ENCODE measurements at places on chromosomes 16 and 17.

- no peak for DNase-seq
Observed at GRCh38 chr17:13909901-13910519, 159.3 kb upstream of the COX10 start.

- DNase-seq: no peak
Observed at GRCh38 chr17:44653954-44654353, 2.3 kb upstream of the MEIOC start.

DNA sequence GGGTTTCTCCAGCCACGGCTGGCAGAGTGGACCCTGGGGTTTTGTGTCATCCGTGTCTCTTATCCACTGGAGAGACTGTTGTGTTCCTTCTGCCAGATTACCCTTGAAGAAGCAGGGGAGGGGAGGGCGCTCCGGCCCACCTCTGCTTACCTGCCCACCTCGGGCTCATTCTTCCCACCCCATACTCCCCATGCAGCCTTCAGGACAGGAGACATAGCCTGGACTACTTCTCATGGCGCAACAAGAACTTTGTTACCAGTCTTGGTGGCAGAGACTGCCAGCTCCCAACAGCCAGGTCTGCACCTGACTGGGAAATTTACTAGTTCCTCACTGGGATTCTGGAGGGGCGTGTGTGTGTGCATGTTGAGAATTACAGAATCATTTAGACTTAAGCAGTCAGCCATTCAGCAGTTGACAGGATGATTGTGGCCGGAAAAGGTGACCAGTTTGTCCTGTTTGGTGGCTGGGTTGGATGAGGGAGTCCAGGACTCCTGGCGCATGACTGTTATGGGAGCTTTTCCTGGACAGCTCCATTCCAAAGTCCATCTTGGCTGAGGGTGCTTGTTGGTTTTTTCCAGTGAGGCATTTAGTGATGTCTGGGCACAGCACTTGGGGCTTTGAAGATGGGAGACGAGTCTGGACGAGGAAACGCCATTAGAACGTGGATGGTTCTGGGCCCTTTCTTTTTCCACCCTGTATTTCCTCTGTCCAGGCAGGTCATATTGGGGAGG, 8.7 kb downstream of the GSE1 start:
- DNase-seq: no peak

GRCh38 chr16:84703681-84704080, 3.9 kb downstream of the USP10 start:
- no peak for DNase-seq

DNA sequence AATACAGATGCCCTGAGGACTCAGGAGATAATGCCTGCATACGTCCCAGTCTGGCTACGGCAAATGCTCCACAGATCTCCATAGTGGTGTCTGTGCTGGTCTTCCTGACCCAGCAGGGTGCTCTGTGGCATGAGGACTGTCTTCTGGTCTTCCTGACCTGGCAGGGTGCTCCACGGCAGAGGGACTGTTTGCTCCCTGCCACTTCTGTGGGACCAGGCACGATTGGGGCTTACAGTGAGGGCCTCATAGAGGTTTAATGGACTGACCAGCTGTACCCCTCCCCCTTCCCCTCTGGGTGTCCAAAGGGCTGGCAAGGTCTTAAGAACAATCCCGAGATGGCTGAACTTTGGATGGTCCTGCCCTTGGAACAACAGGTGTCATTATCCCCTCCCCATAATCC, 123.1 kb downstream of the C16orf78 start:
- no peak for DNase-seq

DNA sequence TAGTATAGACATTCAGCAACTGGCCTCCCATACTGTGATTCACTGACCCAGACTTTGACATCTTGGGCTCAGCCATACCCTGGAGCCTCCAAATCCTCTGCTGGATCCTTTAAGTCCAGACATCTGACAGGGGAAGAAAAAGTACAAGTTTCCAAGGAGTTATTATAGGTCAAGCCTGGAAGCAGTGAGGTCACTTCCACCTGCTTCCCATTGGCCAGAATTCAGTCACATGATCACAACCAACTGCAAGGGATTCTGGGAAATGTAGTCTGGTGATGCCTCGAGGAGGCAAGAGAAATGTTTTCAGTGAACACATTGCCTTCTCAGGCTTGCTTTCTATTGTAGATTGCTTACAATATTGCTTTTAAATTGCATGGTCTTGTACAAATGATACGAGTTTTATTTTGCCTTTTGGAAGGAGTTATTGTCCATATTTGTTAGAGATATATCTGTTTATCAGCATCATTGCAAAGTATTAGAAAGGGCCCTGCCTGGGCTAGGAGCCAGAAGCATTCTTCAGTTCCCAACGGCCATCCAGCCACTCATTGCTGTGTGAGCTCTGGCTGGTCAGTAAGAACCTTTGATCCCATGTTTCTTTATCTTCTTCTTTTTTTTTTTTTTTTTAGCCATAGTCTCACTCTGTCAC, 696.9 kb downstream of the WWOX start:
- DNase-seq: no peak

DNA sequence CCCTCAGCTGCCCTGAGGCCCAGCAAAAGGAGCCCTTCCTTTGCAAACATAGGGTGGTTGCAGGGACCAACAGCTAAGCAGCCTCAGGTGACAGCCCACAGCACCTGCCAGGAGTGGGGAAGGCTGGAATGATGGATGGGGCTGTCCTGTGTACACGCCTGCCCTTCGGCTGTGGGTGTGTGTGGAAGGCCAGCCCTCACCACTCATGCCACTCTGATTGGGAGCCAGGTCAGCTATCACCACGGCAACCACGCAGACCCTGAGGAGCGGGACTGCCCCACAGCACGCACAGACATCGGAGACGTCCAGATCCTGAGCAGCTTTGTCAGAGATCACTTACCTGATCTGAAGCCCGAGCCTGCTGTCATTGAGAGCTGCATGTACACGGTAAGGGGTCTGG, 11.9 kb downstream of the PIPOX start:
- no peak for DNase-seq
